T-helper 22 cell (primary cell): ENCODE measurements at places on chromosomes 3 and 15.

DNA sequence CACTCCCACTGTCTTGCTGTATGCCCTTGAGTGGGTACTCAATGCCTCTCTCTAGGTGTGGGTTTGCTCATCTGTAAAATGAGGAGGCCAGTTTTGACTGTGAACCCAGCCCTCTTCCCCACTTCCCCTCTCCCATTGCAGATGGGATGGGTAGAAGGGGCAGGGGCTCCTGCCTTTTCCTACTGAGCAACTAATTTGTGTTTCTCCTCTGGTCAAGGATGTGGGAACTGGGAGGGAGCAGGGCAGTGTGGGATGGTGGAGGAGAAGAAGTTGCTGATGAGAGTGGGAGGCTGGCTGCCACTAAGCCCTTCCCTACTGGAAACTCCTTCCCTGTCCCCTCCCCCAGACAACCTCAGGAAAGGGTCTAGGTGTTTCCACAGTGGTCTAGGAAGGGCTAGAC, 20.1 kb upstream of the ANKDD1A start:
- no peak for DNase-seq

DNA sequence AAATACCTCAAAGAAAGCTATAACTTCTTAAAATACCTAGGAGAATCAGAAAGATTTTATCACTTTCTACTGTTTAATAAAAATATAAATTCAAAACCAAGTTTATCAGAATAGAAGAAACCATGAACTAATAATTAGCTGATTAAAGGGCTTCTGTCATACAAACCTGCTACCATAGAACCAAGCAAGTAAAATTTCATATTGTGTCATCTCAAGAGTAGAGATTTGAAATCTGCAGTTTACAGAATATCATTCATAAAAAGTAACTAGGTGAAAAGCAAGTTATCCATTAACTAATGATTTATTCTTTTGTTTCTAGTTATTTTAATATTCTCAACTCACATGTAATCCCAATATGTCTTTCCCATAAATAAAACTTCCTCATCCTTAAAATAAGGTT, 36.8 kb upstream of the XXYLT1 start:
- DNase-seq = no peak

DNA sequence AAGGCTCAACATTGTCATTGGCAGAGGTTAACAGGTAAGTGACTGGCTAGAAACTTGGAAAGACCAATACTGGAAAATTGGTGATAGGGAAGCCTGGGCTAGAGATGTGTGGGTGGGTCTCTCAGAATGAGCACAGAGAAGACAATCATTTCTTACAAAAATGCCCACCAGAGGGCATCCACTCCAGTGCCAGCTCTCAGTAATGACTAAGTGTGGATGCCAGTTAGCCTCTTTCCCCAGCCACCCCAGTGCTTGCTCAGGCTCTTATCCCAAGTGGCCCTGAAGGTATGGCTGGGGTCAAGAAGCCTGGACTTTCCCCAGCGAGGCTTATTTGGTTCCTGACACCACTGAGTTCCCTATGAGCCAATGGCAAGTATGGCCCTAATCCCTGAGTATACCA, 115.9 kb upstream of the ST8SIA2 start:
- no peak for DNase-seq

DNA sequence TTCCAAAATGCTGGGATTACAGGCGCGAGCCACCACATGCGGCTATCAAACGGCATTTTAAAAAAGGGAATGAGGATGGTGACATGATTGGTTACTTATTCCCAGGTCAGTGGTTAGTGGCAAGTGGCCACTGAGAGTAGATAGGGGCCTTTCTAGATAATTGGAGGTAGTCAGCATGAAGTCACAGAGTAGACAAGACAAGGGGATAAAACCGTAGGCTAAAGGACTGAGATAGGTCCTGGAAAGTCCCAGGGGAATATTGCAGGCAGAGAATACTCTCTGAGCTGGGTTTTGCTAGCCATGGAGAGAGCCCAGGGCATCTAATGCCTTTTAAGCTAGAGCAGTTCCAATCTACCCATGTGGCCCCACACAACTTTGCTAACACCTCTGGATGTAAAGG, 52.2 kb downstream of the KCNAB1 start:
- DNase-seq = no peak

GRCh38 chr15:56077081-56077480, 83.7 kb upstream of the NEDD4 start:
- DNase-seq = no peak

- DNase-seq = no peak
Measured at GRCh38 chr15:83443076-83443847, 3.9 kb upstream of the SH3GL3 start.

DNA sequence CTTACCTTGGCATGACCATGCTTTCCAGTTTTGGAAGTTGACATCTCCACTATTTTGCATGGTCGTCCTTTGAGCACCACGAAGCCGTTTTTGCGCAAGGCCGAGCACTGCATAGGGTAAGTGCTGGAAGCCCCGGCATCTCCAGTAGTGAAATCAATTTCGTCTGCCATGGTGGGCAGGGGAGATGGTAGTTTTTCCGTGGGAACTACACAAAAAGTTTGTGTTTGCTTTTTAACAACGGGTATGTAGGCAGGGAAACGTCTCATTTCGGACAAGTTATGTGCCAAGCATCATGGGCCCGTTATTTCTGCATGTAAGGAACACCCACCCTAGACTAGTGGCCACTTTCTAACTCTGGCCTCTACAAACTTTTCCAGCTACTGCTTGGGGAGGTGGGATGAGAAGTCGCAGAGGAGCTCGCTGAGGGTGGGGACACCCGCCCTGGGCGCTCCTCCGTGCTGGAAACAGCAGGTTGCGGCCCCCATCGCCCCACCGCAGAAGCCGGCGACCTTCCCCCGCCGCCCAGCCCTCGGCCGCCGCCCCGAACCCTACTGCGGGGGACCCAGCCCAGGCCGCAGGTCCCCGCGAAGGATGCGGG, 701 bp downstream of the EIF5A2 start:
- no peak for DNase-seq

DNA sequence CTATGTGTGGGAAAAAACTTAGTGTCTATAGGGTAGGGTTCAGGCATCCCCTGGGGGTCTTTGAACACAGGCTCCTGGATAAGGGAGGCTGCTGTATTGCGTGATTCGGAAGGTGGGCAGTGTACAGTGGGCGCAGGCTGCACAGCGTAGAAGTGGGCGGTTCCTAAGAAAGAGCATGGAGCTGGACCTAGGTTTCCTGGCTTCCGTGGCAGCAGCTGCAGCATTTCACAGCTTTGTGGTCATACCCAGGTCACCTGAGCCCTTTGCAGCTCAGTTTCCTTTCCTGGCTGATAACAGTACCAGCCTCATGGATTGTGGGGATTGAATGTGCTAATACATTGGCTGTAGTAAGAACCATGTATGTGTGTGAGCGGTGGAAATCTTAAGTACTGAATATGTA, 22.2 kb downstream of the CFAP100 start:
- DNase-seq = no peak

DNA sequence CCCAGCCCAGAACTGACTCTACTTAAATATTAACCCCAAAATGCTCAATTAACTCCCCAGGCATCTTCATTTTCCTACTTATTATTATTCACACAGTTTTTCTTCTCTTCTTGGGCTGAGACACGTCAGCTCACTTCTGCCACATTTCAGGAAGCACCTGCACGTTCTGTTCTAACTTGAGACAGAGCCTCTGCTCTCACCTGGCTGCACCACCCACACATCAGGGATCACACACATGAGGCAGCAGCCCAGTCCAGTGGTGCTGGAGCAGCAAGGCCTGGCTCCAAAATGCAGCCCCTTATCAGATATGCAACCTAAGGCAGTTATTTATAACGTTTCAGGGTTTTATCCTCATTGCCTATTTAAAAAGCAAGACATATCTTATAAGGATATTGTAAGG, 127.5 kb downstream of the OSBPL10 start:
- DNase-seq = no peak

GRCh38 chr15:64361259-64361658, 5.3 kb upstream of the CSNK1G1 start:
- DNase-seq = no peak

DNA sequence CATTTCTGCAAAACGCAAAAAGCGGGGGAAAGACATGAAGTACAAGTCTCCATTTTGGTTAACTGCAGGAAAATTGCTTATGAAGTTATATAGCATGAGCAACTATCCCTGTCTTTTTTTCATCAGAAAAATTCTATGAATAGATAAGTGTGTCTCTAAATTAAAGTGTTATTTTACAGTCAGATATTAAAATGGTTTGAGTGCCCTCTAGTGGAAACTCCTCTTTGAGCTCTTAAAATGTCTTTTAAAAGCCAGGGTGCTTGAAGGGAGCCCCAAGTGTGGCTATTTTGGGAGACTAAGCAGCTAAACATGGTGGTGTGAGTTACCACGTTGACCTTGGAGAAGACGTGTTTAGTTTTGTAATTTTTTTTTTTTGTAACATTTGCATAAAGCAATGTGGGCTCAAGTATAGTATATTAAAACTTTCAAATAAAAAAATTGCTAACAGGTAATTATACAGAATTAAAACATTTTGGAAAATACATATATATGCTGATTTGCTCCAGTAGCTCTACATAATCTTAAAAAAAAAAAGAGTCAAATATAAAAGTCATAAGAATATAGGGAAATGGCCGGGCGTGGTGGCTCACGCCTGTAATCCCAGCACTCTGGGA, 77.2 kb downstream of the PPP2R3A start:
- DNase-seq = no peak

GRCh38 chr15:80076321-80077318, 17.1 kb downstream of the ZFAND6 start:
- no peak for DNase-seq

- DNase-seq = no peak
Measured at GRCh38 chr3:117557464-117558090, 848.0 kb downstream of the TUSC7 start.

GRCh38 chr15:76333309-76333708, 3.3 kb upstream of the ISL2 start:
- no peak for DNase-seq

GRCh38 chr3:123720638-123721037, 135.8 kb upstream of the HACD2 start:
- DNase-seq = no peak

DNA sequence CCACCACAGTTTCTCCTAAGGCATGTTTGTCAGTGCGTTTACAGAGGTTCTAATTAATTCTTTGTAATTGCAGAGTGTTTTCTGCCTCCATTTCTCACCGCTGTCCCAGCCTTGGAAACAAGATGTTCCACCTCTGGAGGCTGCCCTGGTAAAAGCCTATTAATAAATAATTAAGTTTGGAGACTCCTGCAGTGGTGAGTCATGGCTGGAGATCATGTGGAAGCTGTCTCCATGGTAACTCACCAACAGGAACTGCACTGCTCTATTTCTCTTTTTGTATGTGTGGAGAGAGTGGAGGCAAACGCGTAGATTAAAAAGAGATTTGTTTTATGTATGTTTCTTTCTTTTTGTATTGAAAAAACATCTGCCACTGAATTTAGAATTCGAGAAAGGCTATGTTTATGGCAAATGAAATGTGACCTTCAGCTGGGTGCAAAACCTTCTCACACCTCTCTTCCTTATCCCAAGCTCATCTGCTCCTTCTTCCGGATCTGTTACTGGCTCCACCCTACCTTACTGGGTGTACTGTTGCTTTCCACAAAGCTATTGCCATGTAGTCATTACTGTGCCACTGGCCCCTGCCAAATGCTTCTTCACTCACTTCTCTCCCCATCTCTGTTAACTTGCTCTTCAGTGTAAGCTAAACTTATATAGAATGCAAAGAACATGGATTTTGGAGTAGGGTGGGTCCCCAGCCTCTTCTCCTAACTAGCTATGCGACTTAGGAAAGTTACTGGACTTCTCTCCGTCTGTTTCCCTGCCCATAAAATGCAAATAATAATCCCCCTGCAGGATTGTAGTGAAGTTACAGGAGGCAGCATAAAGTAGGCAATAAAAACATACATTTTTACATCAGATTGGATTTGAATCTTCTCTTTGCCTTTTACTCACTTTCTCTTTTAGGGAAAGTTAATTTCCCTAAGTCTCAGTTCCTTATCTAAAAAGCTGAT, 778.5 kb downstream of the NTRK3 start:
- DNase-seq = no peak

GRCh38 chr15:94198633-94199032, 32.7 kb upstream of the MCTP2 start:
- DNase-seq = no peak

- no peak for DNase-seq
Measured at GRCh38 chr3:175383371-175383770, 524.2 kb downstream of the NAALADL2 start.

- DNase-seq = peak; percentile 40
Measured at GRCh38 chr3:52446631-52447511, 2.0 kb upstream of the SEMA3G start.

DNA sequence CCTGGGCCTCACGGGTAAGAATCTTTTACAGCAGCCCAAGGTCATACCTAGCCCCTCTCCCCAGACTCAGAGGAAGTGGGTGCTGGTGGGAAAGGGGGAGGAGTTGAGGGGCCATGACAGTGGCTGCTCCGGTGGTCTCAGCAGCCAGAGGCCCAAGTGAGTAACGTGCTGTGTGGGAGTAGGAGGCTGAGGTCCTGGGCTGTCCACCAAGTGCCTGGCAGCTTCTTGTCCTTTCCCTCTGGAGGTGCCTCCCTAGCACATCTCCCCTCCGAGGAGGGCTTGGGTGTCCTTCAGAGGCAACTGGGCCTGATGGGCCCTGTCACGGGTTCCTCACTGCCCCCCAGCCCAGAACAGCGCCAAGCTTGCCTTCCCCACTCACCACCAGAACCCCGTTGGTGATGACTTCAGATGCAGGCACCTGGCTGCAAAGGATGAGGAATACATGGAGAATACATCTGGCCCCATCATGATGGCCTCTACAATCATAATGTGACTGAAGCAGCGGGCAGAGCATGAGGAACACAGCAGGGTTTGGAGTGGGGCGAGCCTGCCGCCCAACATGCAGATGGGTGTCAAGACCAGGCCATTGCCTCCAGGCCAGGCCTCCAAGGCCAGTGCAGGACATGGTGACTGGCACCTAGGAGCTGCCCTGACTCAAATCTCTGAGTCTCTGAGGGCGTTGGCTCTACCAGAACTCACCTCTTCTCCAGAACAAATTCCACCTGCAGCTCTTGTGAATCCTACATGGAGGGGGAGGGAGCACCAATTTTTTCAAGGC, 3.3 kb downstream of the PLA2G4F start:
- DNase-seq = no peak

GRCh38 chr3:134675726-134676256, 25.0 kb upstream of the KY start:
- DNase-seq = no peak

DNA sequence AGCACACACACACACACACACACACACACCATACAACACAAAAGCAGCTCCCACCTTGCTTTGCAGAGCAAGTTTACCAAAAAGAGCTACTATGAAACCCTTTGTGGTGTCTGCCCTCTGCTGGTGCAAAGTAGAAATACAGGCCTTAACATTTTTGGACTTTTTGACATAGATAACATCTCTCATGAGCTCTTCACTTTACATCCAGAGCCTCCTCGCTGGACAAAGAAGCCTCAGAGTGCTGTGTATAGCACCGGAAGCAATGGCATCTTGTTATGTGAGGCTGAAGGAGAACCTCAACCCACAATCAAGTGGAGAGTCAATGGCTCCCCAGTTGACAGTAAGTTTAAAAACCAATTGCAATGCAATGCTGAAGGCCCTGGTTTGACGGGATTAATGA, 157.9 kb downstream of the CHL1 start:
- DNase-seq = no peak

GRCh38 chr15:77412972-77413698, 6.8 kb downstream of the PEAK1 start:
- no peak for DNase-seq
